ENCODE measurements at places on chromosomes 7 and 10.

- no peak for DNase-seq
Observed at GRCh38 chr10:24569330-24569796, 154.3 kb downstream of the ARHGAP21 start.

DNA sequence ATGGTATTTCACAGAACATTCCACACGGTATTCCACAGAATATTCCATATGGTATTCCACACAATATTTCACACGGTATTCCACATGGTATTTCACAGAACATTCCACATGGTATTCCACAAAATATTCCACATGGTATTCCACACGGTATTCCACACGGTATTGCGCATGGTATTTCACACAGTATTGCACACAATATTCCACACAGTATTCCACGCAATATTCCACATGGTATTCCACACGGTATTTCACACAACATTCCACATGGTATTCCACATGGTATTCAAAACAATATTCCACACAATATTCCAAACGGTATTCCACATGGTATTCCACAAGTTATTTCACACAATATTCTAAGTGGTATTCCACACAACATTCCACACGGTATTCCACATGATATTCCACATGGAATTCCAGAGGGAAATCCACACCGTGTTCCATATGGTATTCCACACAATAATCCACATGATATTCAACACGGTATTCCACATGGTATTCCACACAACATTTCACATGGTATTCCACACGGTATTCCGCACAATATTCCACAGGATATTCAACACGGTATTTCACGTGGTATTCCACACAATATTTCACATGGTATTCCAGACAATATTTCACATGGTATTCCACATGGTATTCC is 136.7 kb upstream of the CHST15 start:
- no peak for DNase-seq

DNA sequence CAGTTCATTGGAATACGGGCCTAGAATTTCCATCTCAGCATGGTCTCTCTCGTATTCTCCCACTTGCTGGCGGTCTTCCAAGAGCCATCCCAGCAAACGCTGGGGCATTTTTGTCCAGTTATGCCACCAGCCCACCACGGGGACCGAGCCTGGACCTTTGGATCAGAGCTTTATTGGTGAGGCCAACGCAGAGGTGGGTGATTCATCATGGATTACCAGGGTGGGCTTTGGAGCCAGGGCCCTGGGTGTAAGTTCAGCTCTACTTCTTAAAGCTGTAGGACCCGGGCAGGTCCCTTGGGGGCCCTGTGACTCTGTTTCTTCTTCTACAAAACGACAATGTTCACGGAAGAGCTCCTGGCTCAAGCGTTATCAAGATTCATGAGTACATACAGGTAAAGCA is 22.7 kb upstream of the PITRM1 start:
- no peak for DNase-seq

- no peak for DNase-seq
Observed at GRCh38 chr10:73859428-73859783, 14.9 kb downstream of the CAMK2G start.

- DNase-seq: no peak
Observed at GRCh38 chr10:78755877-78756455, 312.8 kb upstream of the ZMIZ1 start.

GRCh38 chr7:133436014-133436428 is 183.1 kb downstream of the EXOC4 start:
- no peak for DNase-seq

GRCh38 chr7:147012666-147013065 is 896.1 kb downstream of the CNTNAP2 start:
- DNase-seq: no peak

GRCh38 chr7:47571331-47572093 is 10.4 kb downstream of the TNS3 start:
- DNase-seq: no peak

DNA sequence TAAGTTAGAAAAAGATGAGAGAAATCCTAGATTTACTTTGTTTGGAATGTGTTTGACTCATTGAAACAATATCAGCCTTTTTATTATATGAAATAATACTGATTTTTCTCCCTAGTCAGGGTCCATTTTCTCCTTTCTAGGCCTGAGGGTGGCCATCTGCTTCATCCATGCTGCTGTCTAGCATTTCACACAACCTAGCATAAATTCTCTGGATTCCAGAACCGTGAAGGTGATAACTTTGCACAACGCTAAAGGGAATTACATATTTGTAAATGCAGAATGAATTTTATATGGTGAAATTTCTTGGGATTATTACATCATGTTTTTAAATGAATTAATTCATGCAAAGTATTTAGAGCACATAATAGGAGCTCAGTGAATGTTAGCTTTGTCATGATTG is 505.1 kb downstream of the INHBA start:
- no peak for DNase-seq

DNA sequence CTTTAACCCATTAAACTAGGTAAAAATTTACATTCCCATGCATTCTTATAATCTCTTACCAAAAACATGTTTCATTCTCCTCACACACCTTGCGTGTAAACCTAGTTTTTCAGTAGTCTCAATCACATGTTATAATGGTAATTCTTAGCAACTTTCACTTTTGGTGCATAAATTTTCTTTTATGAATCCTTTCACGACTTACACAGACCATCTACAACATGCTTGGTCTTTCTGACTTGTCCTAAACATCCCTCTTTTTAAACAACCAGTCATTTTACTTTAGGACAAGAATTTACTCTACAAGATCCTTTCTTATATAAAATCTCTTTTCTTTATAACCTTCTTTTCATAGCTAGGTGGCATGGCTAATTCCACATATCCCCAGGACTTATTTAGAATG is 25.8 kb downstream of the FBXL13 start:
- DNase-seq: peak; percentile 33

DNA sequence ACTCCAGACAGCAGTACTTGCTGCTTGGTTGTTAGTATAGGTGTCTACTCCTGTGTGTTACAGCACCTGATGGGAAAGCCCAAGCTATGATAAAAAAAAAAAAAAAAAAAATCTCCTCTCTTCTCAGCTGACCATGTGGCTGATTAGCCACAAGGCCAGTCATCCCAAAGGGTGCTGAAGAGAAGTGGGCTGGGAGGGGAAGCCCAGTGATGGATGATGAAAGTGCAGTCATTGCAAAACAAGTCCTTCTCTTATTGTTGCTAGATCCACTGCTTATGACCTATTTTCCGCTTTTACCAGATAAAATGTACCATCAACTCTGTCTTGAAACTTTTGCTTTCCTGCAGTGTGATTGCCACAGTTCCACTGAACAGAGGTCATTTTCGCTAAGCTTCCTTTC is 1092.5 kb upstream of the C7orf33 start:
- no peak for DNase-seq

- DNase-seq: no peak
Observed at GRCh38 chr7:156019776-156020565, 207.7 kb upstream of the SHH start.

DNA sequence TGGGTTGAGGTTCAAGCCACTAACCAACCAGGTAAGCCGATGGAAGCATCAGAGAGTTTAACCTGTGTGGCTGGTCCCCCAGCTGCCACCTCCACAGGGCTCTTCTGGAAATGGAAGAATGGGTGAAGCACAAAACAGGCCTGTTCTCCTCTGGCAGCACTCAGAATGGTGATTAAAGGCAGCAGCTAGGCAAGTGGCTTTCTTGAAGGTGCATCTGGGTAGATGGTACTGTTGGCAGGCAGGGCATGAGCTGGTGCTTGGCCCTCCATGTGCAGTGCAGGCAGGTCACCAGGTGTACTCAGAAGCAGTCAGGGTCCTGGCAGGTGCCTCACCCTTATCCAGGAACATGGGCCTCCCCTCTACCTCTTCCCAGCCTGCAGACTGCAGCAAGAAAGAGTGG is 11.5 kb downstream of the AKR1E2 start:
- DNase-seq: no peak

DNA sequence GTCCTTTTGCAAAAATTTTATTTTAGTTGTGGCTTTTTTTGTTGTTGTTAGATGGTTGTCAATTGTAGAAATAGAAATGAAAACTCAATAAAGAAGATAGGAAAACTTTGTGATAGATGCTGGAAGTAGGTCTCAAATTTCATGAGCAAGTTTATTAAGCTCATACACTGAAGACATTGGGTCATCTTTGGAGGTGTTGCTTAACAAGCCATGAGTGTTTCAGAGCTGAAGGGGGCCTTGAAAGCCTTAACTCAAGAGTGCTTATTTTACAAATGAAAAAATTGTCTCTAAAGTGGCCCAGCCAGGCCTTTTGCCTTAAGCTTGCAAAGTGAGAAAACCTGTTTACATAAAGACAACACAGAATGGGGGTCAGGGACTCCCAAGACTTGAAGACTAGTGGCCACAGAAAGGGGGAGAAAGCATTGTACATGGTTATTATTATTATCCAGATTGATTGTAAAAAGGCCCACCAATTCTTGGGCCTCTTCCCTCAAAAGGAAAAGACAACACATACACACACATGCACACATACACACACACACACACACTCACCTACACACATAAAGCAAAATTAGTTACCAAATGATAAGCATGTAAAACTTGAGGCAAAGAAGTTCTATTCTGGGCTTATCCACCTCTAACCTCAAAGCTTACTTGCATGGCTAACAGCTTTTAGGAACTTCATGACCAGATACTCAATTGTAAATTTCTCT is 49.7 kb upstream of the GLCCI1 start:
- DNase-seq: no peak

- DNase-seq: no peak
Observed at GRCh38 chr10:102462512-102463054, 11.2 kb upstream of the C10orf95 start.

DNA sequence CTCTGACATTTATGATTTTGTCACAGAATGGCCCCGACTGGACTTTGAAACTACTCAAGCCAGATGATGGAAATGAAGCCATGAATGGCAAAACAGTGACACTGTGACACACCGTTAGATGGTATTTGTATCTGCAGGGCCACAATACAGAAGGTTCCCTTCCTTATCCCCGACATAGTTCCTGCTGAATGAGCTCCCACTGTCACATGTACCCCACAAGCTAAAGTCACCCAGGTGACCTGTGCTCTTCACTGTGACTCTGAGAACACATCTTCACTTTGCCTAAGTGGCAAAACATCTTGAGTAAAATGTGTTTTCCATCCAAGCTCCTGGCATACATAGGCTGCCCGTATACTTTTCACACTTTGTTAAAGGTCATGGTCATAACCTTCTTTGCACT is 89.5 kb downstream of the LSM5 start:
- DNase-seq: no peak

- DNase-seq: no peak
Observed at GRCh38 chr7:32068411-32069101, 1.7 kb downstream of the PDE1C start.

GRCh38 chr10:61263518-61263917 is 189.7 kb downstream of the TMEM26 start:
- DNase-seq: no peak

- no peak for DNase-seq
Observed at GRCh38 chr10:62583876-62584615, 209.9 kb downstream of the ZNF365 start.

- DNase-seq: no peak
Observed at GRCh38 chr10:1120801-1121211, 64.6 kb downstream of the WDR37 start.
